Thyroid gland (tissue), 4 donors: ENCODE measurements at places on chromosomes 3 and 15. TPM values are rescaled to one million over a fixed set of nuclear protein-coding genes. Genes with fewer than 3 reads are reported as not detected.

The KLHL40 gene
- not detected for total RNA-seq

GRCh38 chr15:70031261-70031660, 66.5 kb downstream of the TLE3 start:
- no peaks in the 10 kb centered on the region for H3K27me3 ChIP-seq
- H3K36me3 ChIP-seq: no peaks in the 10 kb centered on the region
- peak overlapping the region; percentile 54 for H3K27ac ChIP-seq
- H3K4me3 ChIP-seq: no peak overlapping the region
- DNase-seq: no peak

The ASB14 gene
- total RNA-seq: not detected

- no peak overlapping the region for H3K4me3 ChIP-seq
- no peak for DNase-seq
- peaks cover 3% of the 10 kb centered on the region for H3K4me1 ChIP-seq
- H3K36me3 ChIP-seq: no peaks in the 10 kb centered on the region
- H3K27me3 ChIP-seq: no peaks in the 10 kb centered on the region
Measured at GRCh38 chr3:192332386-192333291, 394.7 kb downstream of the FGF12 start.

DNA sequence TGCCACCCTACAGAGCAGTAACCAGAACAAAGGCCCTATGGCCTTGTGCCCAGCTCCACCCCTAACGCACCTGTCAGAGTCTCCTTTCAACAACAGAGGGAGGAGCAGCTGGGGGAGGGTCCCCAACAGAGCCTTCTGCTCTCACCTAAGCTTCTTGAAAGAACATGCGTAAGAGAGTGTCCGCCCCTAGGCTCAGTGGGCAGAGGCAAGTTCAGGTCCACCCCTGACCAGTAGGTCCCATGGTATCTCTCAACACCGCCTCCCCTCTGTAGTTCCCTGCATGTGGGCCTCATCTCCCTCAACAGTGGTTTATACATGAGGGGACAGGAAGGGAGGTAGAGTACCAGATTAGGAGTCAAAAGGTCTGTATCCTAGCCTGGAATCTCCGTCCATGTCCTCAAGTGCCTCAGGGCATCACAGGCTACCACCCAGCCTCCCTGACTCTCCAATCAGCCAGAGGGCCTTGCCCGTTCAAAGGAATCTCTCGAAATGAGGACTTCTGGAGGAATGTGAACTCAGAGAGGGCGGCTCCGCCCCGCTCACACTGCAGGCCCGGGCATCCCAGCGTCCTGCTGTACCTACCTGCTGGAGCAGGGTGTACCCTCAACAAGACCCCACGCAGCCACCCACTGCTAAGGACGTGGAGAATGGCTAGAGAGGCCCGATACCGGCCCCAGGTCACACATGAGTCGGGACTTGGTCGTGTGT, 680 bp downstream of the POC1A start:
- H3K4me3 ChIP-seq: peak overlapping the region; percentile 51
- peaks cover 6% of the 10 kb centered on the region for H3K4me1 ChIP-seq
- peak overlapping the region; percentile 87 for H3K27ac ChIP-seq
- H3K27me3 ChIP-seq: no peaks in the 10 kb centered on the region
- no peaks in the 10 kb centered on the region for H3K36me3 ChIP-seq
- no peak for DNase-seq

GRCh38 chr3:70256566-70256965, 55.9 kb downstream of the MDFIC2 start:
- no peaks in the 10 kb centered on the region for H3K27me3 ChIP-seq
- DNase-seq: no peak
- no peak overlapping the region for H3K4me3 ChIP-seq
- H3K27ac ChIP-seq: no peak overlapping the region

GRCh38 chr15:82543160-82543559, 2.9 kb upstream of the RPS17 start:
- H3K27ac ChIP-seq: no peak overlapping the region
- no peak overlapping the region for H3K4me3 ChIP-seq
- no peaks in the 10 kb centered on the region for H3K27me3 ChIP-seq

DNA sequence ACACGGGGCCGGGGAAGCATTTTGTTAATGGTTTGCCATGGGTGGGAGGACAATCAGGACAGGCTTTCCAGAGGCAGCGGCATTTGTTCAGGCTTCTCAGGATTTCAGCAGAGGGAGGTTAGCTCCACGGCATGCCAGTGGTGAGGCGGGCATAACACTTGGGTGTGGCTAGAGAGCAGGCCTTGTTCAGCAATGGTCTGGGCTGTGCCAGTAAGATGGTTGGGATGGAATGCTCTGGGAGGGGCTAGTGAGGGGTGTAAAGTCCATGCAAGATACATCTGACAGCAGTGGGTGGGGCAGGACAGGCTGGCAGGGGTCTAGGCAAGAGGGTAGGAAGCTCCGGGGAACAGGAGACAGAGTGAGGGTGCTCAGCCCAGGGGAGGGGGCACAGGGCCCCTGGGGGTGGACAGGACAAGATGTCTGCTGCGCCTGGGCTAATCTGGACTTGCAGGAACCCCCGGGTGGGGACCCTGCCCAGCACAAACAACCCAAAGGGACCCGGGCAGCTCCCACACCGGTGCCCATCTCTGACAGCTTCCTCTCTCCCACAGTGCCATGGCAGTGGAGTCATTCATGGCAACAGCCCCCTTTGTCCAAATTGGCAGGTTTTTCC, 8.4 kb downstream of the TMEM43 start:
- no peaks in the 10 kb centered on the region for H3K4me1 ChIP-seq
- DNase-seq: no peak
- no peaks in the 10 kb centered on the region for H3K27me3 ChIP-seq
- H3K36me3 ChIP-seq: peaks cover 73% of the 10 kb centered on the region
- no peak overlapping the region for H3K27ac ChIP-seq
- no peak overlapping the region for H3K4me3 ChIP-seq

DNA sequence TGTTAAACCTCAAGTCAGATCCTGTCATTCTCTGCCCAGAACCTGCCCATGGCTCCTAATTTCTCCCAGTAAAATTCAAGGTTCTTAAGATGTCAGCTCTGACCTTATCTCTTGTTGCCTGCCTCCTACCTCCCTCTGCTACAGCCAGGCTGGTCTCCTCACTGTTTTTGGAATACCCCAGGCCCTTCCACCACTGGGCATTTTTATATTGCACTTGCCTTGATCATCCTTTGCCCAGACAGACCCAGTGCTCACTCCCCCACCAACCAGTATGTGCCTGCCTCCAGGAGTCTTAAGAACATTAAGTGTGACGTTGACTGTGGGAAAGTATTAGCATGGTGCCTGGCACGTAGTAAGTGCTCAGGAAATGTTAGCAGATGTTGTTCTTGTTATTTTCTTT, 3.1 kb downstream of the MITF start:
- no peaks in the 10 kb centered on the region for H3K27me3 ChIP-seq
- H3K36me3 ChIP-seq: no peaks in the 10 kb centered on the region
- no peak for DNase-seq
- no peak overlapping the region for H3K27ac ChIP-seq
- peaks cover 4% of the 10 kb centered on the region for H3K4me1 ChIP-seq

The PLCH1 gene
- 4.3 TPM for total RNA-seq

The LRTM1 gene
- not detected for total RNA-seq
